ENCODE measurements at places on chromosomes 4 and X.

DNA sequence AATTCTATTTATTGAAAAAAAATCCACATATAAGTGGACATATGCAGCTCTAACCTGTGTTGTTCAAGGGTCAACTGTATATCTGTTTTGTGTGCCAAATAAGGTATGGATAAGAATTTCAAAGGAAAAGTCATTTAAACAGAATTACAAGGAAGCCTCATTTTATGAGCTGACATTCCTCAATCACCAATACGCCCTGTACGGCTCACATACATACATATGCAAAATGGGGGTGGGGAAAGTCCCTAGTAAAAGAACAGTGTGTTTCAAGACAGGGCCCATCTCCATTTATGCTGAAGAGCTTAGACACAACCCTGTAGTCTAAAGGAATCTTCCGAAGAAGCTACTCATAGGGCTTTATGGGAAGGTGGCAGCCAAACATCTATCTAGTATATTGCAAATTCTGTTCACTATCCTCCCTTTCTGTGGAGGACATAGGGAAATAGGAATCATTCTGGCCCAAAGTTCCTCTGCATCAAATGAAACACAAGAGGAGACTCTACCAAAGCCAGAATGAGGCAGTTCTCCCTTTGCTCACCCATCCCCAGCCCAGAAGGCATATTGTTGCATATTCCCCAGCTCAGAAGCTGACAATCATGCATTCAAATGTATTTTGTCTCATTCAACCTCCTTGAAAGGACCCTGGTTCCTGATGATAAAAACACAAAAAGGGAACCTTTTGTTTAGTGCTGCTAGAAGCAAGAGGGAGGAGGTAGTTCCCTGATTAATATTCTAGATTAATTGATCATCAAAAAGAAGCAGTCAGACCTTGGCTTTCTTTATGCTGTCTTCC, 13.7 kb upstream of the ZBTB33 start:
- DNase-seq = no peak

DNA sequence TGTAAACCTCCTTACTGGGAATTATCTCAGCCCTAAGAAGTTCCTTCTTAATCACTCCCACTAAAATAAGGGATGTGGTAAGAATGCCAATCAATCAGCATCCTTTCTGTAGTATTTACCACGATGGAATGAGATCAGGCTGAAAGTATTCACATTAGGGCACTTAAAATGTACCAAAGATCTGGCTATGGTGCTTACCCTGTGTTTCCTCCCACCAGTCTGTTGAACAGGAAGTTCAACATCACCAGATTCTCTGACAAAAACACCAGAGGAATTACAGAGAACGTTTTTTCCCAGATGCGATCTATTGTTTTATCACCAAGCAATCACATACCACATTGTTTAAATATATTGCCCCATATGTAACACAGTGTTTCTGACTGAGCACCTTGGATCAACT, 2.1 kb upstream of the CLCN3 start:
- DNase-seq = no peak

- DNase-seq = no peak
These were observed 201.9 kb upstream of the AGTR2 start for GRCh38 chrX:115968436-115969252.

GRCh38 chr4:97396097-97396496, 747.2 kb downstream of the STPG2 start:
- DNase-seq = no peak

DNA sequence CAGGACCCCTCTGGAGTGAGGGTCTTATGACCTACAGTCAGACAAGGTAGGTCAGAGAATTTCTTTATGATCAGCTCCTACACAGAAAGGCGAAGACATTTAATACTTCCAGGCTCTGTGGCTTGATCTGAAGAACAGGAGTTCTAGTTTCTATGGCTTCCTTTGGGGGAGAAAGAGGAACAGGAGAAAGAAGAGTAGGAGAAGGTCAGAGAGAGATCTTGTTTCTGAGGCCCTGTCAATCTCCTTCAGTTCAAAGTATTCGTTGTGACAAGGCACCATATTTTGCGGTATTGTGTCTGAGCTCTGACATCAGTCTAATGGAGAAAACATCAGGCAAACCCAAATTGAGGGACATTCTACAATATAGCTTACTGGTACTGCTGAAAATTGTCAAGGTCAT, 16.7 kb downstream of the TMSB4X start:
- DNase-seq = no peak

GRCh38 chrX:69256291-69256565, 91.0 kb upstream of the PJA1 start:
- DNase-seq = no peak

GRCh38 chr4:34850421-34850820, 1393.9 kb downstream of the ARAP2 start:
- no peak for DNase-seq

DNA sequence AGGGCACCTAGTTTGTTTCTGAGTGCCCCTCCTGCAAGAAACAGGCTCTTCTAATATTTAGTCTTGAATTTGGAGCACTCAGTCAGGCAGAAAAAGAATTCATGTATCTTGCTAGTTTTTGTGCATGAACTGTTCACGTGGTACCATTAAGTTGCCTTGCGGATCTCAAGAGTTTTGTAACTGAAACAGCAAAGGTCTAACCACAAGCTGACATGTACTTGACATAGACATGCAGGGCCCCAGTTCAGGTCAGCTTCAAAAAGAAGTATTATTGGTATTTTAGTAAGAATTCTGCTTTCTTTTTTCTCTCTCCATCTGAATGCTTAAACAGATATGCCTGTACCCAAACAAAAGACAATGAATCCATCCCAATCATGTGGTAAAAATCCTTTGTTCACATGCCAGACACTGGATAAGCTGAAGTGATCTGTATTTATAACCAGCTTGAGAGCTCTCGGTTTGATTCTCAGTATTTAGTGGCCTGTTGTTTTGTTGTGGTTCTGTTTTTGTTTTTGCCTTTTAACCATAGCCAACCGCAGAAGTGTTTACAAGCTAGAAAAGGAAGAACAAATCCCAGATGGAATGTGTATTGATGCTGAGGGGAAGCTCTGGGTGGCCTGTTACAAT, 13.0 kb downstream of the RGN start:
- no peak for DNase-seq

DNA sequence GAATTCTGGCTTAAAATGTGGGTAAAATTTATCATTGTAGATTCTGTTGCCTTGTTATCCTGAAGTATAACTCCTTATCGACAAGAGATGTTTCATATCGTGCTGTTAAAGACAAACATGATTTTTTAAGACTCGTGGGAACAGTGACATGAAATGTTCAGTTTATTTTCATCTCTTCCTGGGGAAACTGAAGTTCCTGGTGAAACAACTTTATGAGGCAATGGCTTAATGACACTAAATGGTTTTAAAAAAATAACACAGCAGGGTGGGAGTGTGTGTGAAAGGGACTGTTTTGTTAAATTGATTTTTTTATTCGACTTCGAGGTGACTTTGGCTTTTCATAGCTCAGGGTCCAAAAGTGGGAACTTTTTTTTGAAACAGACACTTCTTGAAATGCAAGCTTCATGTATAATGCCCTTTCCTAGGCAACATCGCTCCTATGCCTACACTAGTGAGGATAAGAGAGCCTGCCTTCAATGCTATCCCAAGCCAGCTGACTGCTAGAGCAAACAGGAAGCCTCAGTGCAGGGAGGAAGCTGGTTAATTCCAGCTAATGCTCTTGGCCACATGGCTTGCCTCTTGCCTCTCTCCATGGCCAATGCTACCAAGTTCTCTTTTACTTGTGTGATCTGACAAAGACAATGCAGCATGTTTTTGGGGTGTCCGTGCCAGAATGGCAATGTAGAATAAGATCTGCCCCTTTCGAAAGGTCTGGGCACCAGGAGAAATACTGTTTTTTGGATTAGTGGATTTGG, 80.9 kb upstream of the PLAC1 start:
- DNase-seq = no peak

DNA sequence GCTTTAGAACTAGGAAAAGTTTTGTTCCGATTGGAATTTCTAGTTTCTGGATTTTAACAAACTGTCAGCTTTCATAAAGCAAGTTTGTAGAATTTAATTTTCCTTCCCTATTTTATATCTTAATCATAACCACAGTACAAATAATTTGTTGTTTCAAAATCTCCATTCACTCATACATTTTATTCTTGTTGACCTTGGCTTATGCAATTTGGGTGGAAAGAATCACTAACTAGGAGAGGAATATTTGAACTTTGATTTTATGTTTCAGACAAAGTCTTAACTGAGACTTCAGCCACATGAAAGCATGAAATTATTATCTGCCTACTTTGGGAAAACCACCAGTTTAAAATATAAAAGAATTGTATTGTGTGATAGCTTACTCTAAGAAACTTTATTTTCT, 427.9 kb downstream of the SPRY1 start:
- no peak for DNase-seq

DNA sequence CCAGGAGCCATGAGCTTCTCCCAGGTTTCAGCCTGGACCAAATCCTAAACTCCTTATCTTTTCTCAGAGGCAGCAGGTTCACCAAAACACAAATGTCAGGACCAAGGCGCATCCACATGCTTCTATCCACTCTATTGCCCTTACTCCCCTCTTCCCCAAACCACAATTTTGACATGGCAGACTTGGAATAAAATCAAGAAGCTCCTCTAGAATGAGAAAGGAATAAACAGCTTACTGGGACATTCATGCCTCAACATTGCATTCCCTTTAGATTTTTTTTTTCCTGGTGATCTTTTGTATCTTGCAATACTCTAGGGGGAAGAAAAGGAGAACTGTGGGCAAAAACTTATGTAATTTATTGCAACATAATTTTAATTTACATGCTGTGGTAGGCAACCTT, 119.1 kb downstream of the TSPAN5 start:
- no peak for DNase-seq

DNA sequence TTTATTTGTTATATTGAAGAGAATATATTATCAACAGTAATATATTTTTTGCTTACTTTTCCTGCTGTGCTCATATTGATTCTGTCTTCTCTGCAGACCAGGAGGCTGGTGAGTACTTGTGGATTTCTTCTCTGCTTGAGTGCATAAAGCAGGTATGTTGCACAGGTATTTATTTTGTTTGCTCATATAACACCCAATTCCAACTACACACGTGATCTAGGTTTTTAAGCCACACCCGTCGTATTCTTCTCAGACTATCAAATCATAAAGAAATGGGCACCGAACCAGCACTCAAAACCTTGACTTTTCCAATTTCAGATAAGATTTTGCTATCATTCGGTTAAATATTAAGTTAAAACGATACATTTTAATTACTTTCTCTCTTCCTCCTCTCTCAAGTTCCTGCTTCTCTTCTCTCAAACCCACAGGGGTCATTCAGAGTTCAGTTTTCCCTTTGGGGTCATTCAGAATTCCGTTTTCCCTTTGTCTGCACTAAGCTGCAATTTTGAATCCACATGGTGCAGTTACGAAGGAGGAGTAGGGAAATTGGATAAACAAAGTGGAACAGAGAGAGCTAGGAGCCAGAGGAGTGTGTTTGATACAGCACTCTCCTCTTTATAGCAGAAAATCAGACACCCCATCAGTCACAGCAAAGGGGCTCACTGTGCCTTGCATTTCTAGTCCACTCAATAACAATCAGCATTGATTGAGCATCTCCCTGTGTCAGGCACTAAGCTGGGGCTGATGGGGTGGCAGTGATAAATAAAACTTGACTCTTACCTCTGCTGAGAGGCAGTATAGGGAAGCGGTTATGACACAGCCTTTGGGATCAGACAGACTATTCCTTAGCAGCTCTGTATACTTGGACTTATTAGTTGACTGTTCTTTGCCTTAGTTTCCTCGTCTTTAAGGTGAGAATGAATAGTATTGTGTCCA, at the start of gene ADH1C:
TSS of gene ADH1C (minus strand) at position 145 of the 936 bp plus-strand sequence. CDS start at position 74, 71 bp downstream.
- DNase-seq = no peak

DNA sequence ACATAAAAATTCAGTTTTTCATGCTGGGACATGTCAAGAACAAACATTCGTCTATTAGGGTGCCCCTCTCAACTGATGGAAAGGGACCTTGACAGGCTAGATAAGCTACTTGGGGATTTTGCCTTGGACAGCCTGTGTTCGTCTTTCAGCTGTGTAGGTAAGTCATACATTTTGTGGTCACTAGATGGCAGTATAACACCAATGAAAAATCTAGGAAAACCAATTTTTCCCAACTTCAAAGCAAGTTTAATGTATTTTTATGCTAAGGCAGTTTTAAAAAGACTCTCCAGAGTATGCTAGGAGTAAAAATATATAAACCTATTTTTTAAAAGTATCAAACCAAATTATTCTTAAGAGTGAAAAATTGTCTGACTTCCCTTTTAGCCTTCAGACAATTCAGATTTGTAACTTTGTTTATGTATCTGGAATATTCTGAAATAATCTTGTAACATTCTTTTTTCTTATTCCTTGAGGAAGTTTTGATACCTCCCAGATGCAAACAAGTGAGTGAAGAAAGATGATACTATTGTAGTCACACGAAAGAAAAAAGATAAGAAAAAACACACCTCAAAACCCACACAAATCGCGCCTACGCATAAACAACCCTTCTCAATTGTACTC, 158.3 kb downstream of the CPE start:
- no peak for DNase-seq

DNA sequence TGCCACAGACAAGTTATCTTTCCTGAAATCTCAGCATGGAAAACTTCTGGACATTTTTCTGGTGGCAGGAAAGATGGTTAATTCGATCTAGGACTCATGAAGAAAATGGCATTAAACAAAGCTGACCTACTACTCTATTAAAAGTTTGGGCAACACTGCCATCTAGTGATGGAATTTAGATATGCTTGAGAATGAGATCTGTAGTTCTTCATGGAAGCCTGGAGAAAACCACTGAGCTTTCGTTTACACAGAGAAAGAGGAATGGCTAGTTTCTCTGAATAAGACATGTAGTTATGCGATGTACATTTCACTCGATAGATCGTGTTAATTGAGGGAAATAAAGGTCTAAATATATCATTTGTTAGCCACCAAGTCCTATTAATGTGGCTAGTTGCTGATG, 51.7 kb upstream of the CHRDL1 start:
- no peak for DNase-seq

DNA sequence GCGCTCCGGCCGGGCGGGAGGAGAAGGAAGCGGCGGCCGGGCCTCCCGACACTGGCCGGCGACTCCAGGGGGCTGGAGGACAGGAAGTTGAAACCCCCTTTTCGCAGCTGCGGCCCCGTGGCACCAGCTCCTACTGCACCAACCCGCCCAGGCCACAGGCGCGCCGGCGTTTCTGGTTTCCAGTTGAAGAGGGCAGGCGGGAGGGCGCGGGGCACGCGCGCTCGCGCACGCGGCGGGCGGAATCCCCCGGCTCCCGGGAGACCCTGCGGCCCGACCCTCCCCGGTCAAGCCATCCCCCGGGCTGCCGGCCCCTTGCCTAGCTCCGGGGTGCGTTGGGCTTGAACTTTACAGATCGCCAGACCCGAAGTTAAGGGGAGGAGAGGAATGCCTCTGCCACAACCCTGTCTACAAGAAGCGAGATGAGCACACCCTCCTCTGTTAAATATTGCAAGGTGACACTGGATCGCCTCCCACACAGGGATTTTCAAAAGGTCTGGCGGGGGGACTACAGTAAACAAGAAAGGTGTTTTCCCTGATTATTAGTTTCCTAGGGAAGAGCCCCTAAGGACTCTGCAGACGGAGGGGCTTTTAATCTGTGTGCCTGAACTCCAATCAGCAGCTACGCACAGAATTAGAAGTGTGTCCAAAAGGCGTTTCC, 1.4 kb downstream of the ELOVL6 start:
- peak; percentile 56 for DNase-seq
